Ovary (tissue), 10 donors: ENCODE measurements at places on chromosomes 11 and 22. TPM values are rescaled to one million over a fixed set of nuclear protein-coding genes. Genes with fewer than 3 reads are reported as not detected.

KLHL22 gene
- 25.0 TPM for total RNA-seq

XKR3 gene
- not detected for total RNA-seq

CARD18 gene
- total RNA-seq = not detected

NLRX1 gene
- total RNA-seq = 6.8 TPM

MUC6 gene
- 0.45 TPM for total RNA-seq

PHETA2 gene
- 8.3 TPM for total RNA-seq

VSIG10L2 gene
- 0.08 TPM for total RNA-seq

ADM gene
- 83.8 TPM for total RNA-seq

OR8D4 gene
- 0.08 TPM for total RNA-seq

NCF4 gene
- total RNA-seq = 5.1 TPM

IGLL5 gene
- total RNA-seq = 3.4 TPM

H19 gene
- total RNA-seq = 1,527 TPM

TRIM64 gene
- not detected for total RNA-seq

SLN gene
- total RNA-seq = not detected

BEST1 gene
- 7.3 TPM for total RNA-seq

APOA5 gene
- not detected for total RNA-seq

APOA4 gene
- total RNA-seq = not detected

CD3D gene
- 1.5 TPM for total RNA-seq

MMP27 gene
- total RNA-seq = not detected

GTSE1 gene
- 0.23 TPM for total RNA-seq

C22orf15 gene
- total RNA-seq = 1.1 TPM

RBM14 gene
- total RNA-seq = 89.6 TPM
